ENCODE measurements at places on chromosomes 7 and 10.

GRCh38 chr7:33108554-33109004, 625 bp downstream of the RP9 start:
- peak; percentile 31 for DNase-seq

DNA sequence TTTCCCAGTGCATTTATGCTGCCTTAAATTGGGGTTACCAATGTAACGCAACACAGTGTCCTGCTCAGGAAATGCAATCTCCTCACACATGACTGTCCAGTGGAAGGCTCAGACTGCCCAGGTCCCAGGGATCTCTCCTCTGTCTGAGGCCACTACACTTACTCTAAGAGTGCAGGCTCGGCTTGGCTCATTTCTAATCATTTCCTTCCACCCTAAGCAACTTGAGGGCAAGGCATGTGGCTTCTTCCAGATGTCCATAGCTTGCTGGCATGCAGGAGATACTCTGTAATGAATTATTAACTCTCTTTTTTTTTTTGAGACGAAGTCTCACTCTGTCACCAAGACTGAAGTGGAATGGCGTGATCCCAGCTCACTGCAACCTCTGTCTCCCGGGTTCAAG, 23.7 kb downstream of the PLAC9 start:
- no peak for DNase-seq

DNA sequence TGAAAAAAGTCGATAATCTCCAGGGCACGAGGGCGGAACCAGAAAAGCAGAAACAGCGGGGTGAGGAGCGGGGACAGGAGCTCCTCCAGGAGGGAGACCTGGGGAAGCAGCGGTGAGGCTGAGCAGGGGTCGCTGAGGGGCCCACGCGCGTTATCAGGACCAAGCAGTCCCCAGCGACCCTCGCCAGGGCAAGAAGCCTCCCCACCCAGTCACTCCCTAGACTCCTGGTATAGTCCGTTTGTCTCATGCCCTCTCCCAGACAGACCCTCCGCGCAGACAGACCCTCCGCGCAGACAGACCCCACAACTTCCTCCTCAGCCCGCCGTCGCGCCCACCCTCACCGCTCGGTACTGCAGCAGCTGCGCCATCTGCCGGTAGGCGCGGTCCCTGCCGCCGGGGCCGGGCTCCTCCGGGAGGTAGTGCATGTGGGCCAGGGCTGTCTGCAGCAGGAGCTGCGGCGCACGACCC, 6.3 kb downstream of the ATG9B start:
- DNase-seq: peak; percentile 72

- DNase-seq: no peak
Measured at GRCh38 chr7:50721661-50722259, 60.9 kb downstream of the GRB10 start.

- DNase-seq: no peak
Measured at GRCh38 chr10:100664316-100665149, 80.8 kb upstream of the PAX2 start.

GRCh38 chr10:101566333-101567164, 21.5 kb downstream of the POLL start:
- no peak for DNase-seq

- no peak for DNase-seq
Measured at GRCh38 chr10:21399392-21400035, 126.0 kb downstream of the SKIDA1 start.

DNA sequence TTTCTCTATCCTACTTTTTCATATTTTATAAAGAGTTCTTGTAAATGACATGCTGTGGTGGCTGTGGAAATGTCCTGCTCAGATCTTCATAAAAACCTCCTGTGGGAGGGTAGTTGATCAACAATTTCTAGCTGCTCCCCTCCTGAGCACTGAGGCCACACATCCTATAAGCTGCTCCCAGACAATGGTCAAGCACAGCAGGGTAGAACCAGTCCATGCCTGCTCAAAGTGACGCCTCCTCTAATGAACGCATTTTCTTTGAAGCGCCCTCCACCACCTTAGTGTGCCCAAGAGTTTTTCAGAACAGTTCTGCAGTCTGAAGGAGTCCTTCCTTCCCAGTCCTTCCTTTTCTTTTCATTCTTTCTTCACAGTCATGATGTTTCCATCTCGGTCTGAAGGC, 298.6 kb upstream of the CACNA2D1 start:
- no peak for DNase-seq
